ENCODE measurements at places on chromosomes 5 and 9.

DNA sequence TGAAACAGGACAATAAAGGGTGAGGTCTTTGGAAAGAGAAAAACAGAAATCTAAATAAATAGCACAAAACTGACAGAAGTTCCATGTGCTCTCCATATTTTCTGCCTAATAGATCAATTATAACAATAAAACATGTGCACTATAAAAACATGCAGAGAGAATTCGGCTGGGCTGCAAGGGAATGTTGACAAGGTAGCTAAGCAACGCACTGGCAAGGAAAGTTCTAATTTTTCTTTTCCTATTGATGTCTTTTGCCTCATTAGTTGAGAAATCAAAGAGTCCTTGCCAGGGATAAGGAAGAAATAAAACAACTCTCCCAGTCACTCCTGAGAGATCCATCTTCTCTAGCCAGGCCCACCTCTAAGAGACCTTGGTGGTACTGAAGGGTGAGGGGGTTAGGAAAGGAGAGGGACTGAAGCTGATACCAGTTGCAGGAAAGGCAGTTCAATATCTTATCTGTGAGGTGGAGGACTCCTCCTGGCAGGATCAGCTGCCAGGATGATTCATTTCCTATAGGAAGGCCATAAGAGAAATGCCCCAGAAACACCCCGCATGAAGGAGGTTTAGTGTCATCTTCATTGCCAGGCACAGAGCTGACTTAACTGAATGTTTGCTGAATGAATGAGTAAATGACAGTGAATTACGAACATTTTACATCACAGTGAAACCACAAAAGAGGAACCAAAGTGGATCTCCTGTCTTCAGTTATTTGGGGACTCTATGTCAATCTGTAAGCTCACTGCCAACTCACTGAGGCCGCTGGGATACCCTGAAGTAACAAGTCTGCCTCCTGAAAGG is 63.7 kb upstream of the IFNK start:
- DNase-seq = no peak

DNA sequence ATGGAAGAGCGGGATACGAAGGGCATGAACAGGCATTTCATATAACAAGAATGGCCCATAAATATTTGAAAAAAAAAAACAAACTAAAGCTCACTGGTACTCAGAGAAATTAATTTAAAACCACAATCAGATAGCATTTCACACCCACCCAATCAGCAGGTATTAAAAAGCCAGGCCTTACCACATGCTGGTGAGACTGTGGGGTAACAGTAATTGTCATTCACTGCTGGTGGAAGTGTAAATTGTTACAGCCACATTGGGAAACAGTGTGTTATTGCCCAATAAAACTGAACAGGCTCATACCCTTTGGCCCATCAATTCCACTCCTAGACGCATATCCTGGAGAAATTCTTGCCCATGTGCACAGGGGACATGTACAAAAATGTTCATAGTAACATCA is 66.0 kb downstream of the PLAC8L1 start:
- DNase-seq = no peak

DNA sequence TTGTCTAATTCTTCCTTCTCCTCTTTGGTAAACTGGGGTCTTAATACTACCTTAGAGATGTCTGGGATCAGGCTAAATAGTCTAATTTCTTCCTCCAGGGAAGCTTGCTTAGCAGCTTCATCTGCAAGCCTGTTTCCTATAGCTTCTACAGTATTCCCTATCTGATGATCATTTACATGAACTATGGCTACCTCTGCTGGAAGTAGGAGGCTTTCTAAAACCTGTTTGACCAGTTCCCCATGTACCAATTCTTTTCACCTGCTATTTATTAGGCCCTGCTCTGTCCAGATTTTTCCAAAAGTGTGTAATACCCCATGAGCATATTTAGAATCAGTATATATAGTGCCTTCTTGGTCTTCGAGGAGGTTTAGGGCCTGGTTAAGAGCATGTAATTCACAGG is 619.8 kb downstream of the HINT1 start:
- no peak for DNase-seq

GRCh38 chr5:74116266-74116665 is 490.3 kb downstream of the ARHGEF28 start:
- no peak for DNase-seq

GRCh38 chr9:93368437-93368836 is 83.0 kb upstream of the FAM120A start:
- DNase-seq = no peak

DNA sequence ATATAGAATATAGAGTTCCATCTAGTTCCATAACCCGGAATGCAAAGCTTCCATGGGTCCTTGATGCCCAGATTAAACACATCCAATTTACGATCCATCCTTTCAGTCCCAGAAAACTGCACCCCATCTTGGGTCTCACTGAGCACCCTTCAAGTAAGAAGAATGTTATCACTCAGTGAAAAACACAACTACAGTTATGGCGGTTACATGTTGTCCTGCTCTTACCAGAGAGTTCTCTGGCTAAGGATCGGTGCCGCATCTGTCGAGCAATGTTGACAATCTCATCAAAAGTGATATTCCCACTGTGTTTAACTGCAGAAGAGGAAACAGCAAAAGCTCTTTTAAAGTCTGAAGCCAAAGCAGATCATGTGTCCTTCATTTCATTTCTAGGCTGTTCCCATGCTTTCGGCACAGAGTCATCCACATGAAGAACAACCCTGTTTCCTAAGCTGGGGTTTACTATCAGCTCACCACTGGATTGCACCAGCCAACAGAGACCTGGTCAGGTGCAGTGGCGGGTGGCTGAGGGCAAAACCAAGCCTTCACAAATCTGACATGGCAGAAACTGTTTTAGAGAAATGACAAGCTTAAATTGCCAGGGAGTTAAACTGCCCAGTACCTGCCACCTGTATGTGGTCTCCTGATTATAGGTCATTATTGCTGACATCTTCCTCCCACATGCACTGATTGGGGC is 2.9 kb downstream of the RPL12 start:
- no peak for DNase-seq

- DNase-seq = peak; percentile 77
Measured at GRCh38 chr9:79572608-79573411, 1.0 kb downstream of the TLE4 start.

DNA sequence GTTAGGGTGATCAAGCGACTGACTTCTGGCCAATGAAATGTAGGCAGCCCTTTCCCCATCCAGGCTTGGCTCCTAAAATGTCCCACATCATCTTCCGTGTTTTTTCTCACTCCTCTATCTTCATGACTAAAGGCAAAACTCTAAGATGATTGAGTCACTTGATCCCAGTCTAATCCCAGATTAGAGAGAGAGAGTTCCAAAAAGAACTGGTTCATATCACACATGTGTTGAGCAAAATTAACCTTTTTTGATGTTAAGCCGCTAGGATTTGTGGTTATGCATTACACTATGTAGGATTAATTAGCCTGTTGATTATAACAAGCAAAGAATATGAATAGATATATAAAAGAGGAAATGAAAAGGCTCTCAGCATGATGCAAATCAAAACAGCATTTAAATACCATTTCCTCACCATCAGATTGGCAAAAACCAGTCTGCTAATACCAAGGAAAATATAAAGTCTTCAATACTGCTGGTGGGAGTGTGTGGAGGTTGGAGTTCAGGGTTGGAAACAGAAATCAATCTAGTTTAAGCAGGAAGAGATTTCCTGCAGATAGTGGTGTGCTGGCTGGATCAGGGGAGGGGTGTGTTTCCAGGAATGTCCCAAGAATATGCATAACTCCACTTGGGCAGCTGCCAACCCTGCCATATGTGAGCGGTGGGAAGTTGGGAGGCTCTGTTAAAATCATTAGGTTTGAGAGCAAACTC is 187.6 kb upstream of the S1PR3 start:
- DNase-seq = no peak

DNA sequence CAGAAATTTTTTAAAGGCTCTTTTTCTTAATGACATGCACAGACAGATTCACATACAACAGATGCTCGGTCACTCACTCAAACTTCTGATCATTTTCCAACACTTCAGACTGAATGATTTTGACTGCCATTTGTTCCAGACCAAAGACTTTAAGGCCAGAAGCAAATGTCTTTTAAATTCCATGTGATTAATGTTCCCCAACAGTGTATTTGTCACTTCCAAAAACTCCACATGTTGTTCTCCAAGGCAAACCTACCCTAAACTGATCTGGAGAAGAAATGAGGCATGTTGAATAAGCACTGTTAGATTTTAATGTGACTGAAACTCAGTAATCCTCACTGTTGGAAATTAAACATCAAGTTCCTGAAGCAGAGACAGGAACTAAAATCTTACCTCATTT is 366.7 kb downstream of the GABRG2 start:
- DNase-seq = no peak

DNA sequence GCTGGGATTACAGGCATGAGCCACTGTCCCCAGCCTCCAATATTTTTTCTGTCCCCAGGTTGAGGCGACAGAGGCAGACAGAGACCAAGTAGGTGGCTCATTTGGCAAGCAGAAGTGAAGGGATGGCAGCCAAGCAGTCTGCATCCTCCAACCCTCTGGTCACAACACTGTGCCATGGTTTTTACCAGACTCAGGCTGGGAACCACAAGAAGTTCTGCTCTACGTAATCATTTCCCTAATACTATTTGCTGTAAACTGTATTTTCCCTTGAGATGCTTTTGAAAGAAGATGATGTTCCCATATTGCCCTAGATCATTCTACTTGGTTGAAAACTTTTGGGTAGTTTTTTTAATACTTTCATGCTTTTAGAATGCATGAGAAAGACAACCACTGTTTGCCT is 40.5 kb downstream of the PTTG1 start:
- no peak for DNase-seq

GRCh38 chr5:133814152-133814551 is 154.3 kb downstream of the C5orf15 start:
- DNase-seq = peak; percentile 44

GRCh38 chr5:157713830-157714595 is 17.2 kb upstream of the THG1L start:
- no peak for DNase-seq

- DNase-seq = no peak
Measured at GRCh38 chr9:97571664-97572063, 61.5 kb downstream of the TSTD2 start.

DNA sequence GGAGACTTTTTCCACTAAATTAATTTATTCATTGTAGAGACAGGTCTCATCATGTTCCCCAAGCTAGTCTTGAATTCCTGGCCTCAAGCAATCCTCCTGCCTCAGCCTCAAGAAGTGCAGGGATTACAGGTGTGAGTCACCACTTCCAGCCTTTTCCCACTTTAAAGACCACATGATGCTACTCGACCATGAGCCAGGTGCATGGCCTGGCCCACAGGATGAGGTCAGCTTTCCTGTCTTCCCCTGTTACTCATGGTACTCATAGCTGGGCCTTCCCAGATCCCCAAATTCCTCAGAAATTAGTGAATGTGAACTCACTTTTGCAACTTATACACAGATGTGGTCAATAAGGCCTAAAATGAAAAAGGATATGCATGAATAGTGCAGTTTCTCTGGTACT is 395.9 kb downstream of the SEMA5A start:
- no peak for DNase-seq

GRCh38 chr9:107360098-107360497 is 77.0 kb downstream of the RAD23B start:
- DNase-seq = no peak

- DNase-seq = no peak
Measured at GRCh38 chr9:112811518-112811917, 61.0 kb downstream of the SNX30 start.

GRCh38 chr5:42830924-42831323 is 19.2 kb upstream of the SELENOP start:
- DNase-seq = no peak

DNA sequence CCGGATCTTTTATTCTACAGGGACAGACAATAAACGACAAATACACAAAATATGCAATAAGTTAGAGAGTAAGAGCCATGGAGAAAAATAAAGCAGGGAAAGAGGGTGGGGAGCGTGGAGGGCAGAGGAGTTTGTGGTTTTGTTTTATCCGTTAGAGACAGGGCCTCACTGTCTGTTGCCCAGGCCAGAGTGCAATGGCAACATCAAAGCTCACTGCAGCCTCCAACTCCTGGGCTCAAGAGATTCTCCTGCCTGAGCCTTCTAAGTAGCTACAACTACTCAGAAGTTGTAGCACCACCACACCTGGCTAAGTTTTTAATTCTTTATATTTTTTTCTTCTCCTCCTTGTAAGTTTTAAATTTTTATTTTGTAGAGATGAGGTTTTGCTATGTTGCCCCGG is 54.5 kb upstream of the CTNNA1 start:
- no peak for DNase-seq

DNA sequence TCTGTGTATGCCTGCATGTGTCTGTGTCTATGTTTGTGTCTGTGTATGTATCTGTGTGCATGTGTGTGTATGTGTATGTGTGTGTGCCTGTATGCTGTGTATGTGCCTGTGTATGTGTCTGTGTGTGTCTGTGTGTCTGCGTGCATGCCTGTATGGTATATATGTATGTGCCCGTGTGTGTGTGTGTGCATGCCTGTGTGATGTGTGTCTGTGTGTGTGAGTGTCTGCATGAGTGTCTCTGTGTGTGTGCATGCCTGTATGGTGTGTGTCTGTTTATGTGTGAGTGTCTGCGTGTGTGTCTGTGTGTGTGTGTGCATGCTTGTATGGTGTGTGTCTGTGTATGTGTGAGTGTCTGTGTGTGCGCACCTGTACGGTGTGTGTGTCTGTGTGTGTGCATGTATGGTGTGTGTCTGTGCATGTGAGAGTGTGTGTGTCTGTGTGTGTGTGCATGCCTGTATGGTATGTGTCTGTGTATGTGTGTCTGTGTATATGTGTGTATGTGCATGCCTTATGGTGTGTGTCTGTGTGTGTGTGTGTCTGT is 137.1 kb upstream of the IRX2 start:
- DNase-seq = no peak

GRCh38 chr9:98333703-98334582 is 78.5 kb upstream of the TBC1D2 start:
- no peak for DNase-seq

- DNase-seq = no peak
Measured at GRCh38 chr5:32776200-32776599, 65.1 kb downstream of the NPR3 start.

DNA sequence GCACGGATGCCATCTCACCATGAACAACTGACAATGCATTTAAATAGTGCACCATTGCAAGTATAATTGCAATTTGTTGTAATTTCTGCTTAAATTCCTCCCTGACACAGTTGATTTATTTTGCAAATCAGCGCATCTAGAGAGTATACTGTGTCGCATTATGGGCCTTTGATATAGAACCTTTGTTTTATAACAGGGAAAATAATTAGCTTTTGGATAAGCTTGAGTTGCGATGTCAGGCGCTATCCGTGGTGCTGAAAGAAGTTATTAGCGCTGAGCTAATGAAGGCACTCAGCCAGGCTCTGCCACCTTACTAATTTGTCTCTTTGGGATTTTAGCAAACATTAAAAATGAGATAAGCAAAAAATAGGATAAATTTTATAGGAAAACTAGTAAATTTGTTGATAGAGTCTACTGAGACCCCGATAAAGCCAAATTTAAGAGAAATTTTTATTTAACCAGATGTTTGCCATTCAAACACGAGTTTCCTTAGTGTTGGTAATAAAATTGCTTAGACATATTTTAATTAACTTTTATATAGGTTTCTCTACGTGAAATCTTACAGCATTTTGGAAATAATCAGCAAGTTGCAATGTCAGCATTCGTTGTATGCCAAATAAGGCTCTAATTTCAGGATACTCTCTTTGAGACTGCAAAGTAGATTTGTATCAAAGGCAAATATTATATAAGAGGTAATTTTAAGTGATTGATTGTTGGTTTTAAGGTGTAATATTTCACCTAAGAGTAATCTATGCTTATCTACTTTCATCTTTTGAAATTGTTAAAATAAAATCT is 355.5 kb downstream of the TLR4 start:
- DNase-seq = peak; percentile 44
